Right atrium auricular region (tissue), 2 donors: ENCODE measurements at places on chromosomes 3 and 15.

- DNase-seq = no peak
Observed at GRCh38 chr3:89635137-89635536, 527.7 kb downstream of the EPHA3 start.

DNA sequence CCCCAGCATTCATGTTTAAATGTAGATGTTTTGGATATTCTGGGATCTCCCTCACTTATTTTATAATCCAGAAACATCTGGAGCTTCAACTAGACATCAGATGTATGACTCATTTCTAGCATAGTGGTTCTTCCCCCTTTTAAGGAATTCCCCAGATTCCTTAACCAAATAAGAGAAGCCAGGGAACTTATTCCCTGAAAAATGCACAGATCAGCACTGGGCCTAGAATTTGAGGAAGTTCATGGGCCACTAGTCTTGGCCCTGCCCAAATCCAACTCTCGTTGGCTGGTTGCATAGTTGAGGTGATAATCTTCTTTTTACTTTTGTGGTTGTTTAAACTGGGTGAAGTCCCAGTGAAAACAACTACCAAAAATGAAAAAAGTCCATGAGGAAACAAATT lies 20.4 kb downstream of the RARRES1 start:
- DNase-seq = no peak

- no peak for DNase-seq
Observed at GRCh38 chr3:12729051-12729651, 29.9 kb downstream of the TMEM40 start.

DNA sequence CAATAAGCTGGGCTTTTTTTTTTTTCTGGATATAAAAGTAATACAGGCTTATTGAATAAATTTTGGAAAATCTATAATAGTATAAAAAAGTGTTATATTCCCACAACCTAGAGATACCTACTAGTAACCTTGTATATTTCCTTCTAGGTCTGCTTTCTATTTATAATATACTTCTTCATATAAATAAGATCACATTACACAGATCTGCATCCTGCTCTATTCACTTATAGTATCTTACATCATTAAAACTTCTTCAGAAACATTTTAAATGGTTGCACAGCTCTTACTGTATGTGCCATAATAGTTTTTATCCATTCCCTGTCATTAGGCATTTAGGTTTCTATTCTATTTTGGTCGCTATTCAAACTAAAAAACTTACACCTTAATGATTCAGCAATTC lies 87.0 kb upstream of the TTBK2 start:
- DNase-seq = no peak

GRCh38 chr3:119613201-119613600 lies 15.5 kb downstream of the PLA1A start:
- DNase-seq = no peak

GRCh38 chr15:74422652-74423430 lies 10.9 kb downstream of the SEMA7A start:
- no peak for DNase-seq

GRCh38 chr3:154970797-154971196 lies 109.3 kb upstream of the MME start:
- DNase-seq = no peak

DNA sequence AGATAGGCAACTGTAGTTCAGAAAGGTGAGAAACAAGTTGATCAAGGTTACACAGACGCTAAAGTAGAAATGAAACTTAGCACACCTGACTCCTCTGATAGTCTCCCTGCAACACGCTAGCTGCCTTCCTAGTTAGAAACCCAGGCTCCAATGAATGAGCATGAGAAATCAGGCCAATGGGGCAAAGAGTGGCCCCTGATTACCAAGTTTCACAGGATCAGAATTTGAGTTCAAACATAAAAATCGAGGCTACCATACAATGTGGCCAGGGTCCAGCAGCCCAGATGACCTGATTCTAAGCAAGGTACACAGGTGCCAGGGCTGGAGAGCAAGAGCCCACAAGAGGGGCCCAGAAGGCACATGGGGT lies 7.7 kb downstream of the PLD1 start:
- no peak for DNase-seq

DNA sequence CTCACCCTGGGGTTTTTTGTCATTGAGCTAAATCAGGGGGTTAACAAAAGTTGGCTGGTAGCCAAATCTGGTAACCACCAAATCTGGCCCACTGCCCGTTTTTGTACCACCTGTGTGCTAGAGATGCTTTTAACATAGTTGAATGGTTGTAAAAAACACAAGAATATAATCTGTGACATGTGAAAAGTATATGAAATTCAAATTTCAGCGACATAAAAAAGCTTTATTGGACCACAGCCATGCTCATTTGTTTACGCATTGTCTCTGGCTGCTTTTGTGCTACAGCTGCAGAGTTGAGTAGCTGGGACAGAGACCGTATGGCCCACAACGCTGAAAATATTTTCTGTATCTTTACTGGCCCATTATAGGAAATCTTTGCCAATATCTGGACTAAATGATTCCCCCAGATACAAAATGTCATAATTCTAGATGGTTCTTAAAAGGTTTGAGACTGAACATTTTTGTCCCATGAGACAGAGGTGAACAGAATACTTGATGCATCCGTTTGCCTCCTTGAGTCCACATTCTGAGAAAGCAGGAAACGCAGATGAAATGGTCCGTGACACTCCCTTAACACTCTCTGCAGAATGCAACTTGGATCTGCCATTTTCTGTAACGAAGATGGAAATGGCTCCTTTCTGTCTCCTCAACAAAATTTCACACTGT lies 120.9 kb upstream of the PDZRN3 start:
- no peak for DNase-seq

DNA sequence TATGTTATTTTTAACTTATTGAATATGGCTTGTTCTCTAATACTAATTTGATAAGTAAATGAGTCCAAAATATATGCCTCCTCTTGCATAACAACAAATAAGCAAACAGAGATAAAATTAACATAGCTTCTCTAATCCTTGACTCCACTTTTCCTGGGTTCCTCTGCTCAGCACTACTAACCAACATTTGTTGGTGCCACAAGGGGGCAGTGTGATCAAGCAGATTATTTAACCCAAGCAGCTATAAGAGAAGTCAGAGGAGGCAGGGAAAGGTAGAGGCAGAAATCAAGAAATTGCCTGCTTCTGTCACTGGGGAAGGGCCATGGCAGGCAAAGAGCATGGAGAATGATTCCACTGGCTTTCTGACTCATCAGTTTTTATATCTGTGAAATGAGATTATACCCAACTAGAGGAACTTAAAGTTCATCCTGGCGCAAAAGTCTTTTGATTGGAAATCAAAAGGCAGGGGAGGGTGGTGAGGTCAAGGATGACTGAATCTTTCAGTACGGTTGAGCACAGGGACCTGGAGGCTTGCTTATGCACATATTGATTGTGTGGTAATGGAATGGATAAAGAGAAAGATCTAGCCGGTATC lies 152.2 kb downstream of the IGSF11 start:
- DNase-seq = peak; percentile 79

- DNase-seq = no peak
Observed at GRCh38 chr15:27679731-27680471, 419.2 kb downstream of the OCA2 start.
